ENCODE measurements at places on chromosomes 5 and 9.

GRCh38 chr9:135253305-135254004, 166.0 kb downstream of the OLFM1 start:
- no peak for DNase-seq

DNA sequence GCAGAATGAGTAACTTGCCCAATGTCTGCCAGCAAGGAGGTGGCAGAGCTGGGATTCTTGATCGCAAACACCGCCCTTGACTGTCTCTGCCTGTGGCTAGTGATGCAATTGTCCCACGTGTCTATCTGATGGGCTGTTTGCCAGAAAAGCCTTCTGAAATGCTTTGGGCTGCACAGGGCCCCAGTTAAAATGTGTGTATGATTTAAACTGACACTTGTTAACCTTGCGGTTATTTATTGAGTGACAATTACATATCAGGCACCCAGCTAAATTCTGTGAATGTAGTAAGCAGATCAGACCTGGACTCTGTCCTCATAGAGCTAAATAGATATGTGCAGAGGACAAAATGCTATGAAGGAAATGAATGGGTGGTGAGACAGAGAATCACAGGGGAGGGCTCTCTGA, 11.6 kb upstream of the IL12B start:
- peak; percentile 83 for DNase-seq

- no peak for DNase-seq
These were observed 101.1 kb downstream of the FGF18 start for GRCh38 chr5:171520300-171521174.

DNA sequence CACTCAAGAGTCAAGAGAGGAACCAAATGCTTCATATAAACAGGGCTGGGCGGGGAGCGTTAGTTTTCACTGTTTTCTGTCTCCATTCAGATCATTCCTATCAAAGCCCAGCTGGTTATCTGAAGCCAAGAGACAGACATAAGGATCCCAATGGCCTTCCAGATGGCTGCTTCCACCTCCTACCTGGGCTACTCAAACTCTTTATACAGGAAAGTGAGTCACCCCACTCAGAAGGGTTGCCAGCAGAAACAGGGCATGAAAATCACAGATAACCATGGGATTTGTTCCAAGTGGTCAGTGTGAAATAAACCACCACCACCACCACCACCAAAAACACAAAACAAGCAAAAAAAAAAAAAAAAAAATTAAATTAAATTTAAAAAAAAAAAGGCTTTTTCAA, 5.5 kb downstream of the PRSS3 start:
- no peak for DNase-seq

- DNase-seq, result no peak
These were observed 55.1 kb upstream of the S1PR3 start for GRCh38 chr9:88936132-88936531.

Data from CD4-positive, alpha-beta T cell treated with Interferon alpha-2 for 1 hour (primary cell).